ENCODE measurements at places on chromosomes 1 and 21. TPM values are rescaled to one million over a fixed set of nuclear protein-coding genes. Genes with fewer than 3 reads are reported as not detected.

DNA sequence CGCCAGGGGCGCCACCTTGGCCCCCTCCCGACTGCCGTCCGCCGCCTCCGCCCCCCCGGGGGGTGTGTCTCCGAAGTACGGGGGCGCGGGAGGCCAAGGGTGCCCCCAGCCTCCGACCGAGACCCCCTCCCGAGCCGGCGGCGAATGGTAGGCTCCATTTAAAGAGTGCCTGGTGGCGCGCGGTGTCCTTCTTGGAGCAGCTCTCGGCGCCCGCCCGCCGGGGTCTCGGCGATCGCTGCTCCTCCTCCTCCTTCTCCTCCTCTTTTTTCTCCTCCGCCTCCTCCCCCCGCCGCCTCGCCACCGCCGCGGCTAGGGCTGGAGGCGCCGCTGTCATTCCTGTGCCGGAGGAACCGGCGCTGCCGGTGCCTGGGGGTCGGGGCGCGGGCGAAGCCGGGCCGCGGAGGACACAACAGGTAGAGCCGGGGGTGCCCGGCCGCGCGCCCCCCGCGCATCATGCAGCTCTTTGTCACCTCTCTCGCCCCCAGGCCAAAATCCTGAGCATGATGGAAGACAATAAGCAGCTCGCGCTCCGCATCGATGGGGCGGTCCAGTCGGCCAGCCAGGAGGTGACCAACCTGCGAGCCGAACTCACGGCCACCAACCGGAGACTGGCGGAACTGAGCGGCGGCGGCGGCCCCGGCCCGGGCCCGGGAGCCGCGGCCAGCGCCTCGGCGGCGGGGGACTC is at the start of gene KAZN:
TSS of gene KAZN (plus strand) at position 188 of the 685 bp plus-strand sequence.
- DNase-seq: no peak

DNA sequence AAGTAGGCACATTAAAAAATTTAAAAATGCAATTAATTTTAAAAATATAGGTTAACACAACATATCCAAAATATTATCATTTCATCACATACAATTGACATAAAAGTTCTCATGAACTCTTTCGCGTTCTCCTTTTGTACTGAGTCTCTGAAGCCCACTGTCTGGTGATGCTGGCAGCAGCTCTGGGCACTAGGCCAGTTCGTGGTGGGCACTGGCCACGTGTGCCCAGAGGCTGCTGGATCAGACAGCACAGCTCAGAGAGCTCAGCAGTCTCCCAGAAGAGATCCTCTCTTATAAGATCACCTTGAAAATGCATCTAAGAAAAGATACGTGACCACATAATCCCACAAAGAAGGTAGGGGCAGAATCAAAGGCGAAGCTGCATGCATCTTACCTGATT is 9.9 kb downstream of the CEP104 start:
- no peak for DNase-seq

Gene SMPDL3B
- total RNA-seq: 0.60 TPM

DNA sequence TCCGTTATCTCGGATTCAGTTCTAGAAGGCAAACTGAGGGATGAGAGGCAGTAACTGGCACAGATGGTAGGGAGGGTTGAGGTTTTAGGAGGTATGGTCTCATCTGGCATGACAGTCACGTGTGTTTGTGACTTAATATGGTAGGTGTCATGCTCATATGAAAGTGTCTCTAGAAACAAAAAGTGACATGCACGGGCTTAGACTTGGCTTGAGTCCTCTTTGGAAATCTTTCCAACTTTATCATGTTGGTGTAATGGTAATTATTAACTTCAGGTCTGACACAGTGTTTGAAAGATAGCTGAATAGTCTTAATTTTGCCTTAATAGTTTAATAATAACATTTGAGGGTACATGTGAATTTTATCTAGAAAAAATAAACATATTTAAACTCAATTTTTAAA is 218.1 kb downstream of the FMN2 start:
- no peak for DNase-seq

GRCh38 chr1:189538271-189538670 is 939.4 kb downstream of the BRINP3 start:
- DNase-seq: no peak

Gene TFF1
- not detected for total RNA-seq

DNA sequence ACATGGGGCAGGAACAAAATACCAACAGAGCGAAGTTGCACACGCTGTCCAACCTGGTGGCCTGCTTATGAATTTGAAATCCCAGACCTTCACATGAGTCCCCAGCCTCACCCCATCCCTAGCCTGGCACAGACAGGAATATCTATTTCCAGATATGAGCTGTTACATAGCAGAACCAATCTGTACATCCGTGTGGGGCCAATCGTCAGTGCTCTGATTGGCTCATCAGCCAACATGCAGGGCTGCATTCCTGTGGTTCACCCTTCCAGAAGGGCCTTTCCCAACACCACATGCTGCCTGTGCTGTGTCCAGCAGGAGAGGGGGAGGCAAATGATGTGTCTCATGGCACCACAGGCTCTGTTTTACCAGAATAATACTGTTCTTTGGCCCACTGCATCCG is 31.3 kb downstream of the CCN1 start:
- no peak for DNase-seq

Gene MAD2L2
- total RNA-seq: 23.0 TPM

Gene C1orf226
- total RNA-seq: under 0.01 TPM

All from lung microvascular endothelial cell (primary cell).